ENCODE measurements at places on chromosomes 5 and 9.
A peak's percentile ranks its signal among the peaks of the same experiment; 100 is the strongest.

GRCh38 chr9:127014910-127015540 lies 100.4 kb downstream of the RALGPS1 start:
- no peak for DNase-seq

GRCh38 chr9:72733895-72734294 lies 212.5 kb downstream of the TMC1 start:
- no peak for DNase-seq

DNA sequence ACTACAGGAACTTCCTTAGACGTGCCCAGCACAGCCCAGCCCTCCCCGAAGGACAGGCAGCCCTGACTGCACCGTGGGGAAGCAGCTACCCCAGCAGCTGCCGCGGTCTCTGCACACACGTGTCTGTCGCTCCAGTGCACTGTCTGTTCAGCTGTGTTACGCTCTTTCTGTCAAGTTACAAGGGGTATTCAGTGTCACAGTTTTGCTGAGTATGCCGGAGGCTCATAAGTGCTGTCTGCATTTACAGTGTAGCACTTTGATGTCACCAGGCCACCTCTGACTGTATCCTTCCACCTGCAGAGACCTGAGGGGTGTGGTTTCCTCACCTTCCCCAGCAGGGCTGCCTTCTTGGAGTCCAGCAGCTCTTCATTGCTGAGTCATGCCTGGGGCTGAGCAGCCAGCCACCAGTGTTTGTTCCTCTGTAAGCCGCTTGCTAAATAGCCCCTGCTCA lies 126.8 kb downstream of the EHMT1 start:
- no peak for DNase-seq

DNA sequence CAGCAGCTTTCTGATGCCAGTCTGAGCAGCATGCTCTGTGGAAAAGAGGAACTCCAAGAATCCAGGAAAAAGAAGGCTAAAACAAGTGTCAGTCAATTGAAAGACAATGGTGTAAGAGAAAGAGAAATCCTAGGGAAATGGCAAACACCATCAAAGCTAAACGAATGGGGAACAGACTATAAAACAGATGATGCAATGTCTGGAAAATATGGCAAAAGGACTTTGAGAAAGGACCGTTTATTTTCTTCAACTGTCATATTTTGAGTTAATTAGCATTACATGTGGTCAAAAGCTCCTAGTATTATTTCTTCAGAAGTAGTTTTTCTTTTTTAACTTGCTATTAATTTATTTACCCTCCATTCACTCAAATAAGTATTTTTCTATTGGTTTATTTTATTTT lies 465.2 kb downstream of the LRRC70 start:
- DNase-seq = no peak

GRCh38 chr5:135737701-135738563 lies 96.5 kb upstream of the SLC25A48 start:
- no peak for DNase-seq

DNA sequence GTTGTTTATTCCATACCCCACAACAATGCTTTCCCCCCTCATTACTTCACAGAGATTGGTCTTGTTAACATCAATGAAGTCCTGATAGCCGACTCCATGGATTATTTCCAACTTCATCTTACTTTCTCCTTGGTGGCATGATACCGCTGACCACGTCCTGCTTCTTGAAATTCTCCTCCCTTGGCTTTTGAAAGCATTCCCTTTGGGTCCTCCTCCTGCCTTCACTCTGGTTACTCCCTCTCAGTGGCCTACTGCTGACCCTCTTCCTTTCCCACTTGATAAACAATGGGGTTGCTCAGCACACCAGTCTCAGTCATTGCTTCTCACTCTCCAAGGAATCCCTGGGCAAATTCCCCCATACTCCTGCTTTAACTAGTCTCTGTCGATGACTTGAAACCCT lies 283.9 kb downstream of the SEC61B start:
- peak; percentile 13 for DNase-seq

GRCh38 chr5:59583810-59584562 lies 309.5 kb downstream of the PDE4D start:
- no peak for DNase-seq

DNA sequence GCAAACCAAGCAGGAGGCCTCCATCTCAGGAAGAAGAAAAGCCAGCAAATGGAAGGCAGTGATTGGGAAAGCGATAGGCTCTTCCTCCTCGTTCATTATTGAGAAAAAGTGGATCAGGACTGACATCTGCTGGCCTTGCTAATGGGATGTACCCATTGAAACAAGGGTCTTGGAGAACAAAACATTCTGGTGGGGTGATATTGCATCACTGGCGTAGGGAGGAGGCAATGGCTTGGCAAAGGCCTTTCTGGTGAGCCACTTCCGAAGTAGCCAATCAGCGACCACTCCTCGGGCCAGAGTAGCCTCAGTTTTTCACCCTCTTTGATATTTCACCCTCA lies 86.7 kb upstream of the NFIB start:
- peak; percentile 73 for DNase-seq

GRCh38 chr9:118362123-118362522 lies 657.9 kb downstream of the TLR4 start:
- DNase-seq = peak; percentile 33

DNA sequence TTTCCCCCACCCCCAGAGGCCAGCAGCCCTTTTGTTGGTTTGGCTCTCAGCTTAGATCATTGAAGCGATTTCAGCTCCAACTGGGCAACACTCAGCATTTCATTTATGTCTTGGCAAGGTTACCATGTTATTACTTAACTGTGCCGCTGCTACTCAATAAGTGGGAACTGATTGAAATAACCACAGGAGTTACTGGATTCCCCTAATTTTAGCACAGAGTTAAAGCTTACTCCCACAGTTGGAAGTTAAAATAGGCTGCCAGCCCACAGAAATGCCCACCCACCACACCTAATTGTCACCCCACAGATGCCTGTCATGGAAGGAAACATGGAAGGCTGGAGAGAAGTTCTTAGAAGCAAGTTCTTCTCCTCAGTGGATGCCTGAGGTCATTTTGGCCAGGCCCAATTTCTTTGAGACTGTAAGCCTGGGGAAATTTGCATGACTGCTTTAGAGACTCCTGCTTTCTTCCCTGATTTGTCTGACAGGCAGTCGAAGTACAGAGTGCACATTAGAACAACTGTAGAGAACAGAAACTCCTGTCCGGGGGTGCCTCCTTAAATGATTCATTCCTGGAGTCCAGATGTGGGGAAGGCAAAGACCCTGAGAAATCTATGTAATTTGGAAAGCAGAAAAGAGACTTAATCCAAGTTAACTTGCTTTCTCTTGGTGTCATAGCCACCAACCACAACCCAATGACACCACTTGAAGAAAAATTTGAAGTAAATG lies 370.0 kb downstream of the ZSWIM6 start:
- DNase-seq = no peak

- peak; percentile 80 for DNase-seq
Measured at GRCh38 chr9:105205787-105206495, 38.5 kb upstream of the SLC44A1 start.

- no peak for DNase-seq
Measured at GRCh38 chr5:153704110-153704509, 213.6 kb downstream of the GRIA1 start.

DNA sequence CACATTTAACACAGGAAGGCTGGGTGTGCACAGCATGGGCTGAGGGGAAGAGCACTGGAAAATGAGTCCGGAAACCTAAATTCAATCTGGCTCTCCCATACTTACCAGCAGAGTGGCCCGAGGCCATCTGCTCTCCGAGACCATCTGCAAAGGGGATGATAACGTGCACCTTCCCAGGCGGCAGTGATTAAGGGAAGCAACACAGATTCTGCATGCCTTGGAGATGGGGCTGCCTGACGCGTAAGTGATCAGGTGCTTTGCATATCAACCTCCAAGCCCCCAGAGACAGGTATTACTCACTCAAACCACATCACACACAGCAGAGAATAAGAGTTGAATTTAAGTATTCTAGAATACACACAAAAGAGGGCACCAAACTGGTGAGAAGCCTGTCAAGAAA lies 9.1 kb downstream of the EPB41L4B start:
- DNase-seq = no peak

DNA sequence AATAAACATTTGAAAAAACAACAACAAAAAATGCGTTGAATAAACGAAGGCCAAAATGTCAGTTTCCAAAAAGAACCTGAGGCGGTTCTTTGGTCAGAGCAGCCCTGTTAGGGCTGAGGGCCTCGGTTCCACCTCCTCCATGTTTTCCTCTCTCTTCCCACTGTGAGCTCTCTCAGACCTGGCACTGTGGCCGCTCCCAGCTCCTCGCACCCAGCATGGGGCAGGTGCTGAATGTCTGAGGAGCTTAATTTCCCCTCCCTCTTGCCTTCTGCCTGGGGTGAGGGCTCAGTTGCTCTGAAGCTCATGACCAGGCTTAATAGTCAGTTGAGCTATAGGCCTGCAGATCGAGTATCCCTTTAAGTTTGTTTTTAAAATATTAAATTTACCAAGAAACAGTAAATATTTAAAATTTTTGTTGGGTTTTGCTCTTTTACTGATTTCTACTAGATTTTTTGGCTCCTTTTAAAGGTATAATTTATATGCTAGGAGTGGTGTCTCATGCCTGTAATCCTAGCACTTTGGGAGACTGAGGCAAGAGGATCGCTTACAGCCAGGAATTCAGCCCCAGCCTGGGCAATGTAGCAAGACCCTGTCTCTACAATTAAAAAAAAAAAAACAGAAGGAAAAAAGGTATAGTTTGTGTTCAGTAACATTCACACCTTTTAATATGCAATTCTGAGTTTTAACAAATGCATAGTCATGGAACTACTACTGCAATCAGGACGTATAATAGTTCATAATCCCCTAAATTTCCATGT lies 28.1 kb downstream of the DAPK1 start:
- no peak for DNase-seq

DNA sequence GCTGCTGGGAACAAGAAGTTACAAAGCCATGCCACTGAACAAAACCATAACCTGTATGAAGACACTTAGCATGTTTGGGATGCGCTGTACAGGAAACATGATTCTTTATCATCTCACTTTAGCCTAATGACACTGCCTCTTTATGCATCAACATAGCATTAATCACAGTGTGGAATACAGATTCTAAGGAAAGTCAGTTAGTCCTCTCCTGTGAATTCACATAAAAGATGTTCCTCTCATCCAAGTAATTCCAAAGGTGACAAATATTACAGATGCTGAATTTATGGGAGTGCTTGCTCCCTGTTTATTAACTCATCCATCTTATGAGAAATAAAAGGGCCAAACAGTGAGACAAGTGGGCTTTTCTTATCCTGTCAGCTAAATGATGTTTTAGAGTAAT lies 1677.7 kb downstream of the EFNA5 start:
- DNase-seq = no peak

GRCh38 chr5:3999929-4000328 lies 404.3 kb downstream of the IRX1 start:
- no peak for DNase-seq

DNA sequence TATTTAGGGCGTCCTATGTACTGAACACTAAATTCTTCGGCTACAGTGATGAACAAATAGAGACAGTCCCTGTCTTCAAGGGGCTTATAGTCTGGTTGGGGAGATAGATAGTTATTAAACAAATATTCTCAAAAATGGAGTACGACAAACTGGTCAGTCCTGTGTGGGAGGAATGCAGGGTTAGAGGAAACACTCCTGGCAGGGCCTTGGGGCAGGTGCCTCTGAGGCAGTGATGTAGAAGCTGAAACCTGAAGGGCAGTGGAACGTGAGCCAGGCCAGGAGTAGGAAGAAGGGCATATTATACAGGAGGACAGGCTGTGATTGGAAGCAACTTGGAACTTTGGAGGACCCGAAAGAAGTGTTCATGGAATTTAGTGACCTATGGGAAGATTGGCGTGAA lies 133.4 kb downstream of the AOPEP start:
- DNase-seq = no peak

DNA sequence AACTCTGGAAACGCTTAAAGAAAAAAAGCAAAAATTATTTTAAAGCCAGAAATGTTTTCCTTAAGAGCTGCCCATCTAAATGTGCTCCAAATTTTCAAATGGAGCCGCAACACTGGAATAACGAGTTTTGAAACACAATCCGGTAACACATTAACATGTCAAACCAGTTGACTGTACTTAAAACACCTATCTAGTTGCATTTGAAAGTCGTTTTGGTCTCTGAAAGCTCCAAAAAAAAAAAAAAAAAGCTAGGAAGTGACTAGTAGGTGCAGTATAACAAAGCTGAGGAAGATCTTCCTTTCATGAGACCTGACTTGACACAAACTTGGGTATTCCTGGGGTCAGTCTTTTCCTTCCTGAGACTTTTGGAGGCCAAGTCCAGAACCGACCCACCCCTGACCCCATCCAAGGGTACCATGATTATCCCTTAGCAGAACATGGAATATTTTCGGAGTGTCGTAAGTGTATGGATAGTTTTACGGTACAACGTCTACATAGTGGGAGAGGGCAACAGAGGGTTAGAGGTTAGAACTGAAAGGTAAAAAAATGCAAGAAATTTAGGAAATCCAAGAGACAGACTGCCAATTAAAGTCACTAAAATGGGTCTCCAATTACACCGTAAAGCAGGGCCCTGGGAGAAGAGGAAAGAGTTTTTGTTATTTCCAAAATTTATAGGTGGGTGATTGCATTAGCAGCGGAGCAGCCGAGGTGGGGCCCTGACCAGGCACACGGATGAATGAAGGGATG lies 812 bp downstream of the CETN3 start:
- DNase-seq = peak; percentile 2

GRCh38 chr5:129844764-129845163 lies 59.5 kb upstream of the CHSY3 start:
- no peak for DNase-seq

DNA sequence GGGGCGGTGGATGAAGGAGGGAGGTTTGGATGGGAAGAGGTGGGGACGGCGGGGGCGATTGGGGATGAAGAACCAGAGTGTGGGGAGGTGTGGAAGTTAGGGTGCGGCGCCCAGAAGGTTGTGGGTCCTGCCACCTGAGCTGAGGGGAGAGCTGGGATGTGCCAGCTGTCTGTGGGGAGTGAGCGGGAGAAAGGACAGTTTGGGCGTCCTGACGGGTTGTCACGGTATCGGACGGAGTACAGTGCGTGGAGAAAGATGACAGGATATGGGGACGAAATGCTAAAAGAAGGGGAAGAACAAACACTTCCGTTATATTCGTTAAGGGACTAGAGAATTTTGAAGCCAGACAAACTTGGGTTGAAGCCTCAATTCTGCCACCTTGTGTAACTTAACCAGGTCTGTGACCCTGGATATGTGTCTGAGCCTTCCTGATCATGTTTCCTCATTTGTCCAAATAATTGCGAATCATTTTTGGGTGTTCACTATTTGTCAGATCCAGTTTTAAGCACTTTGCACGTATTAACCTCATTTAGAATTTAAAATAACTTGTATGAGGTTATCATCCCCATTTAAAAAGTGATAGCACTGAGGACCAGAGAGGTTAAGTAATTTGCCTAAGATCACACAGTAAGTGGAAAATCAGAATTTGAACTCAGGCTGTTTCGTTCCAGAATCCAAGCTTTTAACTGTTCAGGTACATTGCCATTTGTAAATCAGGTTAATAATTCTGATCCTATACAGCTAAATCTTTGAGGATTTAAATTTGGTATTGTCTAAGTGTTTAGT lies 689 bp downstream of the CNTRL start:
- no peak for DNase-seq
